ENCODE measurements at places on chromosomes 11 and 22.

DNA sequence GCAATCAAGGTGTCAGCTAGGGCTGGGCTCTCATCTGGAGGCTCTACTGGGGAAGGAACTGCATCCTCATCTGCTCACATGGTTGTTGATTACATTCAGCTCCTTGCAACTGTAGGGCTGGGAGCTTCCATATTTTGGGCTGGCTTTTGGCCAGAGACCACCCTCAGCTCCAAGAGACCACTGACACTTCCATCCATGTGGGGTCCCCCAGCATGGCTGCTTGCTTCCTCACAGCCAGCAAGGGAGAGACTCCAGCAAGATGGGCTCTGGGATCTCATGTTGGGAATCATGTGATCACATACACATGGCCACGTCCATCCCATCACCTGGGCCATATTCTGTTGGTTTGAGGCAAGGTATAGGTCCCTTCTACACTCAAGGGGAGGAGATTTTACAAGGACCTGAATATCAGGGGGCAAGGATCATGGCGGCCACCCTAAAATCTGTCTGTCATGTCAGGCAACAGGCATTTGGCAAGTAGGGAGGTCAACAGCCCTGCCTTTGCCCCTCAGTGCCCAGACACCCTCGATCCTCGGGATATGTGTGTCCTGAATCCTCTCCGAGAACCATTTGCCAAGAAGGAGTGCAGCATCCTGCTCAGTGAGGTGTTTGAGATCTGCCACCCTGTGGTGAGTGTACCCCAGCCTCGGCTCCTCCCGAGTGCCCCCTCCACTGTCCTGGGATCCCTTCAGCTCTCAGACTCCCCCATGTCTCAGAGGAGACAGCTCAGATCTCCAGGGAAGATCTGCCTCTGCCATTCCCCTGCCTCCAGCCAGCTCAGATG, 48.7 kb downstream of the OTOG start:
- no peak for DNase-seq

GRCh38 chr11:44952500-44953260, 2.0 kb upstream of the TP53I11 start:
- no peak for DNase-seq

DNA sequence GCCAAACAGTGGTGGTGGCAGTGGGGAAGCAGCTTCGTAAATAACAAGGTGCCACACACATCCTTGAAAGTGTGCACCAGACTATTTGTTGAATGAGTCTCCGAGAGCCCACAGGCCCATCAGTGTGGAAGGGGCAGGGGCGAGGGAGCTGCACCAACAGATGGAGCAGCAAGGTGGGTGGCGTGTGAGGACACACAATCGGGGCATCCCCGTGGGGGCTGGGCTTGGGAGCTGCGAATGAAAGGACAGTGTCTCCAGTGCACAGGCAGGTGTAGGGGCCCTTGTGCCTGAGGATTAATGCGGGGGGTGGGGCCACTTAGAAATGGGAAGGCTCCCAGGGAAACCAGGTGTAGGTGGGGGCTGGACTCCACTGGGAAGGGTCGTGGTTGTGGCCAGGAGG, 2.8 kb downstream of the NRXN2 start:
- DNase-seq, result no peak

DNA sequence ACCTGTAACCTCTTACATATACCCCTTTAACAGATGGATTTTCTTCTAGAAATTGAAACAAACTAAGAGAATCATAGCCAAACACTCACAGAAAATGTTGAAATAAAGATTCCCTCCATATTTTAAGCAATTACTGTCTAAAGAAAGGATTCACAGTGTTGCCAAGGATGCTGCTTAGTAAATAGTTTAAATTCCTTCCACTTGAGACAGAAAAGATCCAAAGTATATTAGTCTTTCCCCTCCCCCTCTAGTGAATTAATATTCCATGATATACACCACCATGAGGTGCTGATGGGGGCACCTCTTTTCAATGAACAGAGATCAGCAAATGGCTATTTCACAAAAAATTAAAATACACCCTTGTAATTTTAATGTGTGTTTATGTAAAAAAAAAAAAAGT, 186.8 kb downstream of the SOX6 start:
- no peak for DNase-seq

DNA sequence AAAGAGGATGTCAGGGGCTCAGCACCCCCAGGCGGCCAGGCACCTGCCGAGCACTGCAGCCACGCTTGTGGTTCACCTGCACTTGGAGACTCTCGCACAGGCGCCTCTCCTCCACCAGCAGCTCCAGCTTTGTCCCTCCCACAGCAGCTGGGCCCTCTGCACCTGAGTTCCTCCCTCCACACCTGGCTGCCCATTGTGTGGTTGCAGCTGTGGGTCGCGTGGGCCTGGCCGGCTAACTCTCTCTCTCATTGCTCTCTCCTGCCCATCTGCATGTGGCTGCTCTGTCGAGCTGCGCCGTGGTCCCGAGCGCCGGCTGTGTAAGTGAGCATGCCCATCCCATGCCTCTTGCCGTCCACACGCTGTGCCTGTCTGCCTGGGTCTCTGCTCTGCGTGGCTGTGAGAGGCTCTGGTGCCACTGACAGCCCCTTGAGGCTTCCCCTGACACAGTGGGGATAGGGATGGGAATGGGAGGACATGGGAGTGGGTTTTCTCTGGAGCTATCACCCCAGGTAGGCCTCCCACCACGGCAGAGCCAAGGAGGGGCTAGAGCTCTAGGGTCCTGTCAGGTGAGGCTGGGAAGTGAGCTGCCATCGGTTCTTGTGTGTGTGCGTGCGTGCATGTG, 8.5 kb upstream of the ACR start:
- DNase-seq, result no peak

- no peak for DNase-seq
Observed at GRCh38 chr11:130580891-130581492, 132.5 kb downstream of the ADAMTS15 start.

GRCh38 chr11:132284048-132284447, 913.6 kb downstream of the NTM start:
- no peak for DNase-seq

DNA sequence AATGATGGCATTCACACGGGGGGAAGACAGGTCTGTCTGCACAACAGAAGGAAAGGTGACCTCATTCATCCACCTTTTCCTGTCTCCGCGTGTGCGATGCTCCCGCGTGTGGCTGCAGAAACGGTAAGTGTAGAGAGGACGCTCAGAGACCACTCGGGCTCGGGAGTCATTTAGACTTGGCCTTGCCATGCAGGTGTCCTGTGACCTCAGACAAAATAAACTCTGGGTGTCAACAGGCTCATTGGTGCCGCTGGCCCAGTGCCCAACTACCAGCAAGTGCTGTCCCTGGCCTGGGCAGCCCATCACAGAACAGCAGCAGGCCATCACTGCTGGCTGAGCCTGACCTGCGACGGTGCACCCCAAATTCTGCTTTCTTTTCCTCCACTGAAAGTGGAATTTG, 48.1 kb upstream of the ARFGAP3 start:
- no peak for DNase-seq

All from hematopoietic multipotent progenitor cell treated with erythropoietin and hydrocortisone succinate and interleukin-3 and kit ligand, for 8 days (in vitro differentiated cells).